Posterior vena cava (tissue), 2 donors: ENCODE measurements at places on chromosomes 5 and 9. TPM values are rescaled to one million over a fixed set of nuclear protein-coding genes. Genes with fewer than 3 reads are reported as not detected.

GRCh38 chr5:53037141-53037859, 48.1 kb downstream of the ITGA2 start:
- no peak for DNase-seq

Gene IFNB1
- not detected for total RNA-seq

Gene GALT
- 33.0 TPM for total RNA-seq

DNA sequence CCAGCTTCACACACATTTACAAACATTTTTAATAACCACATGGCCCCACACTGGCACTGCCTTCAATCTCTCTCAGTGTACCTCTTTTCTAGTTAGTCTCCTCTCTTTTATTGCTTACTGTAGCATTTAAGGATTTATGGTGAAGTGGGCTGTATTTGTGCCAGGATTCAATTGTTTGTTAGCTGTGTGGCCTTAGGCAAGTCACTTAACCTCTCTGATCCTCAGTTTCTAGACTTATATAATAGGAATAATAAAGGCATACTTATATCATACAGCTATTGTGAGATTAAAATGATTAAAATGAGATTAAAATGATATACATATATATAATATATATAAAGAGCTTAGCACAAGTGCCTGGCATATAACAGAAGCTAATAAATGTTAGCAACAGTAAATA, 6.4 kb downstream of the SH3RF2 start:
- no peak for DNase-seq

DNA sequence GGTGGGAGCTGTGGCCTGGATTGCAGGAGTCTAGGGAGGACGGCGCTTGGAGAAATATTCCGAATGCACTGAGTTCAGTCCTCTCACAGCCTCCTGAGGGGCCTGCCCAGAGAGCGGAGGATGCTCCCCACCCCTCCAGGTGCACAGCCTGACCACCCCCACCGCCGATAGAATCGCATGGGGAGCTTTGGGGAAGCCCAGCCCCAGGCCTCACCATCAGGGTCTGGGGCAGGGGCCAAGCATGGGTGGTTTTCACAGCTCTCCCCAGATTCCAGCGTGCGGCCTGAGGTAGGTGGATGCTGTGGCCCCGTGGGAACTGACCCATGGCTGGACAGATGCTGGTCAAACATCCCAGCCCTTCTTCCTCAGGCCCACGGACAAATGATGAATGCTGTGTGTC, 79.9 kb upstream of the OLFM1 start:
- DNase-seq: no peak

Gene DMAC1
- total RNA-seq: 35.6 TPM

GRCh38 chr9:36056896-36057295, 20.2 kb downstream of the RECK start:
- no peak for DNase-seq

DNA sequence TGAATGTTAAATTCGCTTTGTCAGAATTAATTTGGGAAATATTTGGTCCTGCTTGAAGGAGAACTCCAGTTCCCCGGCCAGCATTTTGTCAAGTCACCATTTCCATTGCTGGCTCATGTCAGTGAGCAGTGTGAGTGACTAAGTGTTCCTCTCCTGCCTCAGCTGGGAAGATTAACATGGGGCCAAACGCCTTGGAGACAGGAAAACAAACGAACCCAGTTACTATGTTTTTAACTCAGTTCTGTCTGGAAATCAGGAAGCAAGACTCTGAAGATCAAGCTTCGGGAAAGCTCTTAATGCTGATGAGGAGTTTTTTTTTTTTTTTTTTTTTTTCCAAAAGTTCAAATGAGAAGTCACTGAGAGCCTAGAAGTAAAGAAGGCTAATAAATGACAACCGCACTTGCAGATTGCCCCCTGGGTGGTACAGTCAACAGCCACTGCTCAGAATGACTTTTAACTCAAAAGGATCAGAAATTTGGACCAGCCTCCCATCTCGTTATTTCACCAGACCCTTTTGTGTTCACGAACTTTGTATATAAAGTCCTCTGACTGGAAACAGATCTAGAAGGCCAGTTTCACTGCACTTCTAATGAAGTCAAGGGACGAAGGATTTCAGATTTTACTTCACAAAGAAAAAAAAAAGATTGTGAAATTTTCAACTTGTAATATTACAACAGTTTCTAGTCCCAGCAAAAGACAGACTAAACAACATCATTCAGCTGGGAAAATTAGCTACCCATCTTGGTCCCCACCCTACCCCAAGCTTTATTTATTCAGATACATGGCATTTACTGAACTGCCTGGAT, 121.3 kb downstream of the LHFPL2 start:
- DNase-seq: peak; percentile 86

DNA sequence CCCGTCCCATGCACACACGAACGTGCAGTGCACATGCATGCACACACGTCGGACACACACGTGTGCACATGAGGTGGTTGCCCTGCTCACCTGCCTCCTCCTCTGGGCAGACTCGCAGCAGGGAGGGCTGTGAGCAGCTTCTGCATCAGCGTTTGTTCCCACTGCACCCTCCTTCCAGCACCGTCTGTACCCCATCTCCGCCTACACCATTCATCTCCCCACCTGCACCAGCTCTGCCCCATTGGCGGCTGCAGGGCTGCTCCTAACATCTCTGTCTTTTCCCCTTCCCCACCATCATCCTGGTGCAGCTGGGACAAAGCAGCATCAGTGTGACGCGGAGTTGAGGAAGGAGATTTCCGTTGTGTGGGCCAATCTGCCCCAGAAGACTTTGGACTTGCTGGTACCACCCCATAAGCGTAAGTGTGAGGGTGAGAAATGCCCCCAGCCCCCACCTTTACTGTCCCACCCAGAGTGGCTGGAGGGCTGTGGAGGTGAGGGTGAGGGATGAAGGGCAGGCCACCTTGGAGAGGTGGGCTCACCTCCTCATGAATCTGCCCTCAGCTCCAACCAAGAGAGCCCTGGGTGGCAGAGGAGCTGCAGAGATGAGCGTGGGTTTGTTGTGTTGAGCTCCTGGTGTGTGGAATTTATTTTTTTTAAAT, 234.6 kb downstream of the CACNA1B start:
- no peak for DNase-seq

DNA sequence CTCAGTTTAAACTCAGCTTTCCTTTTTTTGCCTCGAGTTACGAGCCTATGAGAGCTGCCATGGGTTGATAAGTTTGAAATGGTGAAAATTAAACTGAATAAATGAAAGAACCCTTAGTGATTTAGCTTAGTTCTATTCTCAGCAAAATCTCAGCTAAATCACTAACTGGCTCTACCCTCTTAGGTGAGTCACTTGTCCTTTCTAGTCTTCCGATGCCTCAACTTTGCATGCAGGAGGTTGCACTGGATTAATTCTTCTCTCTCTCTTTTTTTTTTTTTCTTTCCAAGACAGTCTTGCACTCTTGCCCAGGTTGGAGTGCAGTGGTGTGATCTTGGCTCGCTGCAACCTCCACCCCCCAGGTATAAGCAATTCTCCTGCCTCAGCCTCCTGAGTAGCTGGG, 83.9 kb downstream of the PAPPA start:
- DNase-seq: no peak

GRCh38 chr5:67725604-67726003, 490.0 kb upstream of the PIK3R1 start:
- DNase-seq: no peak

Gene PCDHB9
- 1.1 TPM for total RNA-seq

GRCh38 chr5:120938604-120939003, 474.5 kb downstream of the PRR16 start:
- no peak for DNase-seq

Gene EGR1
- 115 TPM for total RNA-seq

Gene MZB1
- total RNA-seq: 1.0 TPM

Gene ZNF354C
- 6.3 TPM for total RNA-seq

DNA sequence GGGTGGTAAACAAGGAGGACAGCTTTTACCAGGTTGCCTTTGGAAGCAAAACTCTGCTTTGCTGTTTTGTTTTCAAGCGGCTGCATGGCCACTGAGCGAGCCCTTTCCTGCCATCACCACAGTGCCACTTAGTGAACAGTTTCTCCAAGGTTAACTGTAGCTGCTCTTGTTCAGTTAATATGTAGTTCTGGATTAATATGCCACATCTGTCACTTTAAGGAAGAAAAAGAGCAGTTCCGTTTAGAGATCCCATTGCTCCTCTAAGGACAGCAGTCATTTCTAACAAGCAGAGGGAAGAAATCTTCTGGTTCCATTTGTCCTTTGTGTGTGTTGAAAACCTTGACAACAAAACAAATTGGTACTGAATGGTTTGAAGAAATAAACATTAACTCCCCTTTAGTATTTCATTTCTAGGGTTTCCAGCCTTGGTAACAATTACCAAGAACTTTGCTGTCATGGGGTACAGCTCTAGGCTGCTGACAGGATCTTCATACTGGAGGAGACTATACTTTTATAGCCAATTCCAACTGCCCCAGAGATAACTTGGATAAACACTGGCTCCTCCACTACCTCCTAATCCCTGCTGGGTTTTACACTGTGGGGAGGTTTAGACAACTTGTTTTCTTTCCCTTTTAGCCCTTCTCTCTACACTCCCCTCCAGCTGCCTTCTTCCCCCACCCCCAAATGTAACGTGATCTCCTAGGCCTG, 10.3 kb upstream of the ABL1 start:
- no peak for DNase-seq

DNA sequence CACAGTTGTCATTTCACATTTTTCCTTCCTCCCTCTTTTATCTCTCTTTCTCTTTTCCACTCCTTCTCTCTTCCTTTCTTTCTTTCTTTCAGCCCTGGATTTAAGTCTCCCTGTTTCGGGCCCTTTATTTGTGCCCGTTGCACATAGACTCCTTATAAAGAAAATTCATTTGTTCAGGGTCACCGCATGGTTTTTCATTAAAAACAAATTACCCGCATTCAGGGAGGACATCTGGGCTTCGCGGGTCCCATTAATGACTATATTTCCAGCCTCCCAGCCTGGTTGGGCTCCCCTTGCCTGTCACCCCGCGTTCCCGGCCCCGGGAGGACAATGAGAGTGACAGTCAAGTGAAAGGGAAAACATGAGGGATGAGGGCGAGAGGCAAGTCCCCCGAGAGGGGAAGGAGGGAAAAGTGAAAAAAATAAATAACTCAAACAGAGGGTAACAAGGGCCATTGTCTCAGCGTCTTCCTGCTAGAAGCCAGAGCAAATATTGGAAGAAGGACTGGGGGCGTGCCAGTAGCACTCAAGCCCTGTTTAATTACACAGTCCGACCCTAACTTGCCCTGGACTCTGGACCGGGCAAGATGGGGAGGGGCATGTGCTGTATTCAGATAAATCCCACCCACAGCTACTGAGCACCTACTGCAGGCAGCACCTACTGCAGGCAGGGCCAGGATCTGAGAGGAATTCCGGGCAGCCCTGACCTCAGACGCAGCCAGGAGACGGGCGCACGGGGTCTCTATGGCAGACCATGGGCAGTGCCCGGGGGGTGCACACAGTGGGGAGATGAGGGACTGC, 166.2 kb downstream of the PAX5 start:
- peak; percentile 72 for DNase-seq

Gene TAL2
- total RNA-seq: not detected

DNA sequence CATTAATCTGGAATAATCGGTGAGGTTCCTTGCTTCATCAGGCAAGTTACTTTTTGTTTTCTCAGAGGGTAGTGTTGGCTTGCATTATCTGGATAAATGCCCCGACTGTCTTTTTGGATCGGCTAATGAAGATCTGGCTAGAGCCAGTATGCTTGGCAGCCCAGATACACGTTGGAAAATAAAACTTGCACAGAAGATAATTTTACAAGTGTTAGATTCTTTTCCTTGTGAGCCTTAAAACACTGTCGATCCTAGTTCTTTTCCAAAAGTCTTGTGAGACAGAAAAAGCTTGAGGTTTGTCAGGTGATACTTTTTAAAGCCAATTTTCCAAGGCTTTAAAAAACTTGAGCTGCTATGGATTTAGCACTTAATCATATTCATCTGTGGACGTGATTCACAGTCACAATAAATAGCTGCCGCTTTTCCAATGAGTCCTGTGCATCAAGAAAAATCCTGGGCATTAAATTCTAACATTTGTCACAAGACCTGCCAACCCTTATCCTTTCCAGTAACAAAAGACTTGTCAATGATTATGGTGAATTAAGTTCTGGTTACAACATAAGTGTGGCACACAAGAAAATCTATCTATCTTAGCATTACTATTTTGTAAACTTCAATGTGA, 68.5 kb downstream of the PRLR start:
- DNase-seq: no peak

- no peak for DNase-seq
Measured at GRCh38 chr9:115158661-115159481, 40.9 kb upstream of the TNC start.

DNA sequence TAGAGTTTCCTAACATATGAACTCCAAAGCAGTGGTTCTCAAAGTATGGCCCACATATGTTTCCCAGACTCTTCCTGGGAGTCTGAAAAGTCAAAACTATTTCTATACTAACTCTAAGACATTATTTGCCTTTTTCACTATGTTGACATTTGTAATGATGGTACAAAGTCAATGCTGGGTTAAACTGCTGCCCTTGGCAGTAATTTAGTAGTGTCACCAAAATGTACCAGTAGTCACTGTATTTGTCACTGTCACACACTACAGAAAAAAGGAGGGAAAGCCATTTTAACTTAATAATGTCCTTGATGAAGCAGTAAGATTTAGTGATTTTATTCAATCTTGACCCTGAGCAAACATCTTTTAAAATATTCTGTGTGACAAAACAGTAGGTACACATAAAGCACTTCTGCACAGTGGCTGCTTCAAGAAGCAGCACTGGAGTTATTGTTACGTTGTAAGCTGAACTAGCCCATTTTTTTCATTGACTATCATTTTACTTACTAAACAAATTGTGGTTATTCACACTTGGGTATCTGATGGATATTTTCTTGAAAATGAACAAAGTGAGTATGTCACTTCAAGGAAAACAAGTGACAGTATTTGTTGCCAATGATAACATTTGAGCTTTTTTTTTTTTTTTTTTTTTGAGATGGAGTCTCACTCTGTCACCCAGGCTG, 90.3 kb downstream of the NR6A1 start:
- DNase-seq: no peak

DNA sequence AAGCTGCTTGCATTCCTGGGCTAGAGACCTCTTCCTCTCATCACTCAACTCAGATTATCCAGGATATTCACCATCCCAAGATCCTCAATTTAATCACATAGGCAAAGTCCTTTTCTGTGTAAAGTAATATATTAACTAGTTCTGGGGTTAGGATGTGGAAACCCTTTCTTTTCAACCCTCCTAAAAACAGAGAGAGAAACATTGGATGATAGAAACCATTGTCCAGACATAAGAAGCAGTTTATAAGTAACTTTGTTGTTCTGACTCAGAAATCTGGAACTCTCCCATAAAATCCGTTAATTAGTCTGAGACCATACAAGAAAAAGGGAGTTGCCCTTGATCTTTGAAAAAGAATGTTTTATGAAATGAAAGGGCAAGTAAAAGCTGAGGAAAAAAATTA, 817.1 kb upstream of the CDH9 start:
- DNase-seq: no peak

DNA sequence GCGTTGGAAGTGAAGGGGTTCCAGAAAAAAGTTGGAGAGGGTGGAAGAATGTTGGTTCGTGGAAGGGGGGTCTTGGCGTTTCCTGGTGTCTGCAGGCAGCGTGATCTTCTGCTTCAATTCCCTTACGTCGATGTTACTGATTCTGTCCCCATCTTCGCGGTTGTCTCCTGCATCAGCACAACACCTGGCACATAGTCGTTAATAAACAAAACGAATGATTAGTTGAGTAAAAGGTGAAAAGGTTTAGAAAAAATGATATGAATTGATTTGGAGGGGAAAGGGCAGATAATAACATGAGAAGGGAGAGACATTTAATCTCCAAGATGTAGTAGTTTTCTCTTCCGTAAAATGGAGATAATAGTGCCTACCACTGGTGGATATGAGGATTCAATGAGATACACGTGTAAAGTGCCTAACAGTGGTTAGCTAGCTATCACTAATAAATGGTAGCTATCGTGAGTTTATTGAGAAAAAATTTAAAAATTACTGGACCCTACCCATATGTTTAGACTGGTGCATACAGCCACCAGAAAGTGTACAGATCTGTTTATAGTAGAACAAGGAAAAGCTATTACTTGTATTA, 556 bp downstream of the MTREX start:
- no peak for DNase-seq

Gene LSM11
- total RNA-seq: 5.8 TPM
